ENCODE measurements at places on chromosomes 5 and 9. TPM values are rescaled to one million over a fixed set of nuclear protein-coding genes. Genes with fewer than 3 reads are reported as not detected.

EIF4EBP3 gene
- polyA plus RNA-seq, result 8.9 TPM

TBC1D9B gene
- 44.4 TPM for polyA plus RNA-seq

GRCh38 chr5:159854916-159855315 is 61.4 kb upstream of the ADRA1B start:
- no peak for DNase-seq

DNA sequence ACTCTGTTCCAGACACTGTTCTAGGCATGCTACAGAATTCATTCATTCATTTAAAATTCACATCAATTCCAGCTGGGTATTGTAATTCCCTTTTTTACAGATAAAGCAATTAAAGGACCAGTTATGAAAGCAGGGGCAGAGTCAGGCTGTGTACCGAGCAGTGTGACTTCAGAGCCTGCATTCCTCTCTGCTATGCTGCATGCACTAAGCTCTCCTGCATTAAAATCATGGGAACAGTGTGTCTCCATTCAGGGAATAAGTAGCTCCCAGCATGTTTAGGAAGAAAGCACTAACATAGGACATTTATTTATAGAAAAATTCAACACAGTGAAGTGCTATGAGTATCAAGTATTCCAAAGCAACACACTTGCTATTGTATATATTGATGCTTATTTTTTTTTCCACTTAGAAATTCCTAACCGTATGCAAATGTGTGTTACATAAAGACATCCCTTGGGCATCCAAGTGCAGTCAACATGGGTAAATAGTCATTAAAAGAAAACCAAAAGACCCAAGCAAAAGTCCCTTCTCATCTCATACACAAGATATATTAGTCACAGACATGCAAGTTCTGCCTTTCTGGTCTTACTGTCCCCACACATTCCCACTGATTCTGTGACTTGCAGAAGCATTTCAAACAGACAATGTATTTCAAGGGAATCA is 173.7 kb downstream of the GABRB2 start:
- no peak for DNase-seq

- peak; percentile 54 for DNase-seq
Measured at GRCh38 chr9:136539427-136540421, 6.1 kb downstream of the NOTCH1 start.

CYSRT1 gene
- polyA plus RNA-seq, result 1.1 TPM

DNA sequence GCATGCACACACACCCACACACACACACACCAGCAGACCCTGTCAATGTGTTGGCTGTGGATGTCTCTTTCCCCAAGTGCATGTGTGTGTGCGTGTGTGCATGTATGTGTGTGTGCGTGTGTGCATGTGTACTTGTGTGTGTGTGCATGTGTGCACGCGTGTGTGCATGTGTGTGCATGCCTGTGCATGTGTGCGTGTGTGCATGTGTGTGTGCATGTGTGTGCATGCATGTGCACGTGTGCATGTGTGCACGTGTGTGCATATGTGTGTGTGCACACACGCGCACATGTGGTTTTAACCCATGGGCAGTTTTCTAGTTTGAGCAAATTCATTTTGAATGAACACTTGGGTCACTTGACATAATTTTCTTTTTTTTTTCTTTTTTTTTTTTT is 268.8 kb upstream of the IRX1 start:
- DNase-seq, result no peak

GRCh38 chr5:8719796-8720195 is 826.1 kb downstream of the SEMA5A start:
- DNase-seq, result no peak

GNA14 gene
- 5.1 TPM for polyA plus RNA-seq

ABLIM3 gene
- polyA plus RNA-seq, result 70.7 TPM

CNTNAP3 gene
- polyA plus RNA-seq, result 1.5 TPM

- DNase-seq, result no peak
Measured at GRCh38 chr9:69003051-69003450, 10.9 kb downstream of the PRKACG start.

IL31RA gene
- polyA plus RNA-seq, result not detected

- DNase-seq, result no peak
Measured at GRCh38 chr5:34674187-34674586, 18.1 kb downstream of the RAI14 start.

TMEM174 gene
- not detected for polyA plus RNA-seq

- no peak for DNase-seq
Measured at GRCh38 chr5:10257870-10258269, 7.8 kb downstream of the CCT5 start.

- DNase-seq, result no peak
Measured at GRCh38 chr5:8135742-8136141, 266.8 kb downstream of the MTRR start.

JAKMIP2 gene
- polyA plus RNA-seq, result 3.9 TPM

TRIM36 gene
- not detected for polyA plus RNA-seq

DNA sequence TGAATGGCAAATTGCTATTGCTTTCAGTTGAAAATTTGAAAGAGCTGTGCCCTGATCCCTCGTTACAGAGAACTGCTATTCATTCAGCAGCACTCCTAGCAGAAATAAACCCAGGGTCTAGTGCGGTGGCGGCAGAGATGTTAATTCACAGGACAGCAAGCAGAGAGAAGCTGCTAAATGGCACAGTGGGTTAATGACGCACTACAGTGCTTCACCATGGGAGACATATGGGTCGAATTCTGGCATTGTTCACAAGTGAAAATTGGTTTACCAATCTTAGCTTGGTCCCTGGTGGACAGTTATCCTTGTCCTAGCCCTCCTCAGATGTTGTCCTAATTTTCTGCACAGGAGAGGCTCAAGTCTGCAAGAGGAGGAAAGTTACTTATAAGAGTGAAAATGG is 807.4 kb downstream of the TLE1 start:
- no peak for DNase-seq

DNA sequence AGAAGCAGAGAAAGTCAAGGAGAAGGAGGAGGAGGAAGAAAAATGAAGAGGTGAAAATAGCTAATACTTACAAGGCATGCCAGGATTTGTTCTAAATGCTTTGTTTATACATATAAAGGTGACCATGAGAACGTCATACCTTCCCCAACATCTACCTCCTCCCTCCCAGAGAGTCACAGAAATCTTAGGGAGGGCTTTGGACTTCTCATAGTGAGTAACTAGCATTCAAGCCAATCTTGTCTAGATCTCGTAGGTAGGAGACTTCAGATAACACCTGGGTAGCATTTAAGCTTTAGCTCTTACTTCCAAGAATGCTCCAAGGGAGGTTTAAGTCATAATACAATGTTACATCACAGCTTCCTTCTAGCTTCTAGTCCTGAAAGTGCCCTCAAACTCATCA is 36.5 kb upstream of the GPBP1 start:
- DNase-seq, result no peak

TUSC1 gene
- polyA plus RNA-seq, result 14.1 TPM

- DNase-seq, result no peak
Measured at GRCh38 chr5:177426566-177427210, at the start of gene GRK6. GRK6 (plus strand) TSS chr5:177426676; CDS start chr5:177426846, 170 bp downstream.

NEURL1B gene
- polyA plus RNA-seq, result 29.9 TPM

- no peak for DNase-seq
Measured at GRCh38 chr5:54302267-54302687, 8.1 kb downstream of the ARL15 start.

GRCh38 chr9:23526806-23527205 is 299.2 kb downstream of the ELAVL2 start:
- no peak for DNase-seq

PCDHGB4 gene
- 2.0 TPM for polyA plus RNA-seq

DAB2IP gene
- polyA plus RNA-seq, result 38.2 TPM

GRCh38 chr9:7960320-7961050 is 160.9 kb upstream of the DMAC1 start:
- DNase-seq, result no peak

PCDHB5 gene
- 4.1 TPM for polyA plus RNA-seq

ARL14EPL gene
- not detected for polyA plus RNA-seq

- no peak for DNase-seq
Measured at GRCh38 chr9:130934702-130935647, 4.1 kb downstream of the FIBCD1 start.

DNA sequence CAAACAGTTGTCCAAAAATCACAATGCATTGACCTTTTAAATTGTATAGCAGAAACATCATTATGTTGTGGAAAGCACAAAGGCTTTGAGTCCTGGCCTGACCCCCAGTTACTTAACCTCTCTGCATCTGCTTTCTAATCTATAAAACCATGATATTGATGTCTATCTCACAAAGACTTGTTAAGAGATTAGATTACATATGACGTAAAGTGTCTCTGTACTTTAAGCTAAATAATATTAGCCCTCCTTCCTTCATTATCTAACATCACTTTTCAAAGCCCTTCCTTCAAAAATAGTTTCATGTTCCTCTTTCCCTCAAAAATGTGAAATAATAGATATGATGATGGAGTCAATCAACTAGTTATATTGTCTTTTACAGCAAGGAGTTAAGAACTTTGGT is 3.4 kb downstream of the ADAMTS6 start:
- no peak for DNase-seq

SPATA31D4 gene
- polyA plus RNA-seq, result not detected

DNA sequence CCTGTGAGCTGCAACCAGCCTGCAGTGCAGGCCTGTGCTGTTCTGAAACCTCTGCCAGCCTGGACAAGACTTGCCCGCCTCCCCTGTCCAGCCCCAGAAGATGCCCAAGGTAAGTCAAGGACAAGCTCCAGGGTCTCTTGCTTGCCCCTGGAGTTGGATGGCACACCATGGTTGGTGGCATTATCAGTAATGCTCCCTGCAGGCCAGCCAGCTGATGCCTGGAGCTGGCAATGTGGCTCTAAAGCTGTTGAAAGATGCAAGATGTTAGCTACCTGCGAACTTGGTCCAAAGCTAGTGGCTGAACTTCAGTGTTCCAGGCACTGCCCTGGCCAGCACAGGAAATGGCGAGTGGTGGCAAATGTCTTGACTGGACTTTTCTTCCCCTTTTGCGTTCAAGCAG is 14.0 kb upstream of the LTC4S start:
- no peak for DNase-seq

DNA sequence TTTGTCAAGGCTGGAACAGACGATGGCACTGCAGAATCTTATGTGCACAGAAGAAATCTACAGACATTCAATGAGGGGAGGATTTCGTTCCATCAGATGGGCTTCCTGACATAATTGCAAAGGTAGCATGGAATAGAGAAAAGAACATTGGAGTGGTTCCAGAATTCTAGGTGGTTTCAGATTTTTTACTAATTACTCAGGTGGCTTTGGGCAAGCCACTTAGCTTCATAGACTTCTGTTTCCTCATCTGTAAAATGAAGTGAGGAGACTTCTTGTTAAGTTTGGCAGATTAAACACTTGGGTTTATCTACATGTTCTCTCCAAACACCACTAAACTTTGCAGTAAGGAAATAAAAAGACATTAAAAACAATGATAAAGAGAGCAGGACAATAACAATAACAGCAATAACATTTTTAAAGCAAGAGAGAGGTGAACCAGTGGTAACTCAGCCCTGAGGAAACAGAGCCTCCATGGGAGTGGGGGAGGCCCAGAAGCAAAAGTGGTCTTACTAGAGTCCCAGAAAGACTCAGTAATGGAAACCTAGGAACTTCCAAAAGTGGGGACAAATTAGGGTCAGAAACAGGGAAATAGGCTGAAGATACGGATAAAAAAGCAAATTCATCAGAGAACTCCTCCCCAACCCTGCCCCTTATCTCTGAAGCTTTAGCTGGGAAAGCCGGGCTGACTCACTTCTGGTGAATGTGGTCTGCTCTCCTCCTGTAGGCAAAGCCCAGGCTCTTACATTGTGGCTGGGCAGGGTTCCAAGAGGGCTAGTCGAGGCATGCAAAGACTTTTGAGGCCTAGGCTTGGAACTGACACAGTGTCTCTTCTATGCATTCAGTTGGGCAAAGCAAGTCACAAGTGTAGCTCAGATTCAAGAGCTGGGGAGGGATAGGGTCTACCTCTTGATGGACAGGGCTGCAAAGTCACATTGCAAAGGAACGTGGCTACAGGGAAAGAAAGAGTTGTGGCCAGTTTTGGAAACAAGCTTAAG is 11.8 kb upstream of the ACTBL2 start:
- no peak for DNase-seq

PHF24 gene
- polyA plus RNA-seq, result 0.15 TPM

GRCh38 chr9:29800821-29801220 is 2227.5 kb upstream of the C9orf72 start:
- no peak for DNase-seq

DNA sequence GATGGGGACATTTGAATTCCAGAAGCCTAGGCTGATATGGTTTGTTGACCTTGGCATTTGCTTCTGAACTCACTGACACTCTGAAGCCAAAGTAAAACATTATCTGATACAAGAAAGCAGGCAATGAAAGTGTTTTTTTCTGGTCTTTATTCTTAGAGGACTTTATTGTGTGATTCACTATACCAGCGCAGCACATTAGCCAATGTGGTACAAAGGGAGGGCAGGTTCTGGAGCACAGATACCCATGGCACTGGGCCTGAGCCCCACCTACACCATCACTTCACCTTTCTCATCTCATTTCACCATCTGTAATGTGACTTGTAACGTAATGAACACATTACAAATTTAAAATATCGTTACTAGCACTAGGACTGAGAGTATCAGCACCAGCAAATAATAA is 89.7 kb upstream of the ZNF366 start:
- no peak for DNase-seq

DNA sequence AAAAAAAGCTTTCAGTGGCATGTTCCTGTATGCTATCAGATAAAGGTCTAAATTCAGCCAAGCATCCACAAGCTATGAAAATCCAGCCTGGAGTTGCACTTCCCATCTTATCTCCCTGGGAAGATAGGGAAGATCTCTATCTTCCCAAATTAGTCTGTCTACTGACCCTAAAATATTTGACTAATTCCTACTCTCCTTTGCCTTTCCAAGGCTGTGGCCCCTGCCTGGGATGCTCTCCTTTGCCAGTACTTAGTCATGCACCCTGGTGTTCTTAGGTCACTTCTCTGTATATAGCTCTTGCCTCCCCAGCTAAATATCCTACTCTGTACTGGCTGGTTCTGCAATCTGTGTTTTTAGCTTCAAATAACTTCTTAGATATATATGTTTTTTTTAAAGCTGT is 44.0 kb upstream of the PLPP1 start:
- no peak for DNase-seq

GFI1B gene
- 0.62 TPM for polyA plus RNA-seq

GRCh38 chr5:54760182-54760935 is 225.0 kb downstream of the ESM1 start:
- no peak for DNase-seq

GRCh38 chr5:111887706-111888105 is 130.7 kb upstream of the NREP start:
- DNase-seq, result no peak

- DNase-seq, result no peak
Measured at GRCh38 chr5:97101189-97101910, 41.1 kb downstream of the LIX1 start.

CKMT2 gene
- polyA plus RNA-seq, result 77.3 TPM

FAM169A gene
- 1.0 TPM for polyA plus RNA-seq

FCHO2 gene
- polyA plus RNA-seq, result 16.8 TPM

GRCh38 chr5:32711681-32712480 is 760 bp downstream of the NPR3 start:
- peak; percentile 22 for DNase-seq

Data from muscle of arm (tissue), 14 donors.